Endodermal cell (in vitro differentiated cells): ENCODE measurements at places on chromosomes 2 and 18. TPM values are rescaled to one million over a fixed set of nuclear protein-coding genes. Genes with fewer than 3 reads are reported as not detected.
A peak's percentile ranks its signal among the peaks of the same experiment; 100 is the strongest.

- H3K4me1 ChIP-seq: no peaks in the 10 kb centered on the region
- H3K4me3 ChIP-seq: no peak overlapping the region
- no peaks in the 10 kb centered on the region for H3K27me3 ChIP-seq
- no peak for DNase-seq
- H3K36me3 ChIP-seq: no peaks in the 10 kb centered on the region
Measured at GRCh38 chr2:171505374-171505773, 16.9 kb upstream of the CYBRD1 start.

- H3K27me3 ChIP-seq: no peaks in the 10 kb centered on the region
- no peak overlapping the region for H3K4me3 ChIP-seq
- H3K36me3 ChIP-seq: no peaks in the 10 kb centered on the region
- H3K4me1 ChIP-seq: no peaks in the 10 kb centered on the region
- H3K27ac ChIP-seq: no peak overlapping the region
Measured at GRCh38 chr2:183072177-183072576, 6.4 kb upstream of the DUSP19 start.

GRCh38 chr2:207632575-207633493 lies 7.6 kb upstream of the METTL21A start:
- DNase-seq: no peak
- H3K4me1 ChIP-seq: no peaks in the 10 kb centered on the region
- H3K27ac ChIP-seq: no peak overlapping the region
- H3K27me3 ChIP-seq: no peaks in the 10 kb centered on the region
- H3K4me3 ChIP-seq: no peak overlapping the region
- H3K36me3 ChIP-seq: no peaks in the 10 kb centered on the region

DNA sequence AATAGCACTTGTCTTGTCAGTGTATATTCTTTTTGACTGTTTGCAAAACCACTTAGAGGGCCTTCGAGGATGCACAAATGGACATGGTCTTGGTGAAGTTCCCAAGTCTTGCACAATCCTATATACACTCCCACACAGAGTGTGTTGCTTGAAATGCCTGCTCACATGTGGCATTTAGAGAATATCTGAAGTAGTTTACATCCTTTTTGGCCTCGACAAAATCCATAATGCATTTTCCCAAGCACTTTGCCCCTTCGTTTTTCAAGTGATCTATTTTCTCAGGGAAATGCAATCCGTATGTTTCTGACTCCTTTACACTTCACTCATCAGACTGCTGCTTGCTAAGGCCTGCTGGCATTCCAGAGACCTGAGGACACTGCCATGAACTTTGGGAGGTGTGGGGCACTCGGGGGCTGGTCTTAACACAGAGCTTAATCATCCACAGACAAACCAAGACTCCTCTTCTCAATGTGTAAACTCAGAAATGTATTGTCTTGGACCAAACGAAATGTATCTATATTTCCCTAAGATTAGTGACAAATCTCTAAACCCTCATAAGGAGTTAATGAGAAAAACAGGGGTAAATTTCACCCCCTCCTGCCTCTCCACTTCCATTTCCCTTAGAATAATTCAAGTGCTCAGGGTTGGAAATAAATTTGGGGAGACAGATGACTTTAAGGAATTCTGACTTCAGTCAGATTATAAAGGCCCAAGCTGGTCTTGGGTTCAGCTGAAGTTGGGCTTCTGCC lies 219.3 kb upstream of the APCDD1 start:
- no peak for DNase-seq
- no peaks in the 10 kb centered on the region for H3K27me3 ChIP-seq
- no peaks in the 10 kb centered on the region for H3K4me1 ChIP-seq
- H3K36me3 ChIP-seq: no peaks in the 10 kb centered on the region
- H3K4me3 ChIP-seq: no peak overlapping the region

- peak; percentile 34 for DNase-seq
- no peaks in the 10 kb centered on the region for H3K27me3 ChIP-seq
- H3K4me1 ChIP-seq: no peaks in the 10 kb centered on the region
- H3K27ac ChIP-seq: no peak overlapping the region
- no peak overlapping the region for H3K4me3 ChIP-seq
Measured at GRCh38 chr2:3758906-3759305, 55.5 kb downstream of the DCDC2C start.

DNA sequence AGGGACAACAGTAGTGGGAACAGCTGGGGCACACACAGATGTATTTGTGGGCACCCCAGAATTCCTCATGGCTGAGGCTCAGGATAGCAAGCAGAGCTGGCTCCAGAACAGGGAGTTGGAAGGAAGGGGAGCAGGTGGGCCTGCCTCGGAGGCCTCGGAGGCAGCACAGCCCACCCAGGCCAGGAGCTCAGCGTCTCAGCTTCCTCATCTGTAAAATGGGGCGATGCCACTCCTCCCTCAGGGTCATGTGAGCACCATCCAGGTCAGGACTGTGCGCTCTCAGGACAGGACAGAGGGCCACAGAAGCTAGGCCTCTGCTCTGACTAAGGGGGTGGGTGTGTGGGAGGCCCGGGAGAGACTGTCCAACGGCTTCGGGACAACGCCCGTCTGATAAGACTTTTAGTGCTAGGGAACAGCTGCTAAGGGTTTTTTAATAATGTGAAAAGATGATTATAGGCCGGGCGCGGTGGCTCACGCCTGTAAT lies 106.2 kb downstream of the HDAC4 start:
- H3K4me1 ChIP-seq: peaks cover 18% of the 10 kb centered on the region
- H3K27me3 ChIP-seq: no peaks in the 10 kb centered on the region
- no peak overlapping the region for H3K27ac ChIP-seq
- no peaks in the 10 kb centered on the region for H3K36me3 ChIP-seq
- peak; percentile 26 for DNase-seq

GRCh38 chr2:196742685-196743084 lies 56.8 kb downstream of the GTF3C3 start:
- peaks cover 3% of the 10 kb centered on the region for H3K36me3 ChIP-seq
- H3K4me3 ChIP-seq: peak overlapping the region; percentile 51
- peak; percentile 50 for DNase-seq
- H3K27ac ChIP-seq: no peak overlapping the region
- peaks cover 10% of the 10 kb centered on the region for H3K4me1 ChIP-seq
- H3K27me3 ChIP-seq: no peaks in the 10 kb centered on the region

GRCh38 chr2:145654156-145654555 lies 1134.2 kb upstream of the ZEB2 start:
- no peaks in the 10 kb centered on the region for H3K36me3 ChIP-seq
- DNase-seq: no peak
- no peaks in the 10 kb centered on the region for H3K27me3 ChIP-seq
- H3K4me3 ChIP-seq: no peak overlapping the region
- no peaks in the 10 kb centered on the region for H3K4me1 ChIP-seq
- H3K27ac ChIP-seq: no peak overlapping the region

- DNase-seq: no peak
- no peak overlapping the region for H3K4me3 ChIP-seq
- no peaks in the 10 kb centered on the region for H3K27me3 ChIP-seq
- no peak overlapping the region for H3K27ac ChIP-seq
- H3K36me3 ChIP-seq: peaks cover 95% of the 10 kb centered on the region
Measured at GRCh38 chr2:127486247-127487058, 39.8 kb downstream of the IWS1 start.

DNA sequence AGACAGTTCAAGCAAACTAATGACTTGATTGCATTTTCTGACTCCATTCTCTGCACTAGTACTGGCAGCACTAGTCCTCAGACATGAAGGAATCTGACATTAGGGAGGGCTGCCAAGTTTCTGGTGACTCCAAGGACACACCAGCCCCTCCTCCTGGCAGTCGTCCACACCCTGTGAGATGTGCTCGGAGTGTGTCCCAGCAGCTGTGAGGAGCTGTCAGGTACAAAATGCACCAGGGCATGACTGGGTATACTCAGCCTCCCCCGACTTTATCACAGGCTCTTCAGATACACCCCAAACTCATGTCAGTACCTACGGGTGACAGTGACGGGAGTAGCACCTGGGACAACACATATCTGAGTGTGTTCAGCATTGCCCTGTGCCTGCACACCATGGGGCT lies 43.1 kb downstream of the EDAR start:
- H3K36me3 ChIP-seq: no peaks in the 10 kb centered on the region
- H3K27me3 ChIP-seq: no peaks in the 10 kb centered on the region

DNA sequence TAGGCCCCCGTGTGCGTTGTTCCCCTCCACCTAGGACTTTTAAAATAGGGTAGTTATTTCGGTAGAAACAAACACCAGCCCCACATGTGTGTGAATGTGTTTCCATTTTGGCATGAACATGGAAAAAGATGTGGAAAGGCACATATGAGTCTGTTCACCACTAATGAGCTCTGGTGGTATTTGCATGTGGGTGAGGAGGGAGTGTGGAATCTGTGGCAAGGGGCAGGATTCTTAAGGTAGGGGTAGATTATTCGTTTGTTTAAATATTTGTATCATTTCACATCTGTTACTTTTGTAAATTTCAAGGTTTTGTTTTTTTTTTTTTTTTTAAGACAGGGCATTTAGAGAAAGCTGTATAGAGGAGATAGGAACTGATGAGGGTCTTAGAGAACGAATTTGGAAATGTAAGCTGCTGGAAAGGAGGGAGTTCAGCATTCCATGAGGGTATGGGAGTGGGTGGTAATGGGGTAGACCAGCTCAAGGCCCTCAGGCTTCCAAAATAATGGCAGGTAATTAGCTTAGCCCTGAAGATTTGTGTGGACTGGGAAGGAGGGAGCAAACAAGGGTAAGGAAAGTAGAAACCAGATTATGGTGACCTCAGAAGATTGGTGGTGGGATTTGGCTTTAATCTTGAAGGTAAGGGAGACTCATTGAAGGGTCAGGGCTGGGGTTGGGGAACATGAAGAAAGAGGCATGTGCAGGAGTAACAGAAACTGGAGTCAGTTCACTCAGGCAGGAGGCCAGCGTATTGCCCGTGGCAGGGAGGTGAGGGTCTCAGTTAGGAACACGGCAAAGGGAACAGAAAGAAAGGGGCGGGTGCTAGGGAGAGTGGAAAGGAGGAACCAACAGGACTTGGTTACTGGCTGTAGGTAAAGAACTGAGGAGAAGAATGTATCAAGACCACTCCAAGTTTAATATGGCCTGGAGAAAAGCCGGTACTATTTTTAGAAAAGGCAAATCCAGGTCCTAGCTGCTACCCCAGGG lies 123.6 kb downstream of the PLB1 start:
- peaks cover 4% of the 10 kb centered on the region for H3K4me1 ChIP-seq
- H3K36me3 ChIP-seq: no peaks in the 10 kb centered on the region
- DNase-seq: no peak
- H3K27me3 ChIP-seq: no peaks in the 10 kb centered on the region

The STAMBP gene
- 32.5 to 42.4 TPM (median 40.5 TPM) in 3 replicates for total RNA-seq

The BMP10 gene
- total RNA-seq: not detected in 2 replicates

GRCh38 chr2:54233832-54234649 lies 22.0 kb downstream of the TSPYL6 start:
- H3K27me3 ChIP-seq: no peaks in the 10 kb centered on the region
- H3K27ac ChIP-seq: no peak overlapping the region
- no peak overlapping the region for H3K4me3 ChIP-seq
- H3K4me1 ChIP-seq: peaks cover 4% of the 10 kb centered on the region

DNA sequence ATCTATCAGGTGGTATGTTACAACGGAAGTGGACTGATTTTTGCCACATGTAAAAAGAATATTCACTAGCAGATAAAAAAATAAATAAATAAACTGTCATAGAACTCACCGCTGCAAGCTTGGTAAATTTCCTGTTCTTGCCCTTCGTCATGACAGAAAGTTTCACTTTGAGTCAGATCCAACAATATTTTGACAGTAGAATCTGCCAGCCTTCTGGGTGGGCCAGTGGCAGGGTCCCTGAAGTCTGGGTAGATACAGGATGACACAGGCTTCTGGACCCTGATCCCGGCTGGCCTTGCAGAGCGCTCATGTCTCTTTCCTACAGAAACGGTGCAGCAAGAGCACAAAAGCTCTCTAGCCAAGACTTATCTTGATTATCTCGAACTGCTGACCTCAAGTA lies 97.8 kb upstream of the PMAIP1 start:
- no peak overlapping the region for H3K4me3 ChIP-seq
- no peaks in the 10 kb centered on the region for H3K4me1 ChIP-seq

DNA sequence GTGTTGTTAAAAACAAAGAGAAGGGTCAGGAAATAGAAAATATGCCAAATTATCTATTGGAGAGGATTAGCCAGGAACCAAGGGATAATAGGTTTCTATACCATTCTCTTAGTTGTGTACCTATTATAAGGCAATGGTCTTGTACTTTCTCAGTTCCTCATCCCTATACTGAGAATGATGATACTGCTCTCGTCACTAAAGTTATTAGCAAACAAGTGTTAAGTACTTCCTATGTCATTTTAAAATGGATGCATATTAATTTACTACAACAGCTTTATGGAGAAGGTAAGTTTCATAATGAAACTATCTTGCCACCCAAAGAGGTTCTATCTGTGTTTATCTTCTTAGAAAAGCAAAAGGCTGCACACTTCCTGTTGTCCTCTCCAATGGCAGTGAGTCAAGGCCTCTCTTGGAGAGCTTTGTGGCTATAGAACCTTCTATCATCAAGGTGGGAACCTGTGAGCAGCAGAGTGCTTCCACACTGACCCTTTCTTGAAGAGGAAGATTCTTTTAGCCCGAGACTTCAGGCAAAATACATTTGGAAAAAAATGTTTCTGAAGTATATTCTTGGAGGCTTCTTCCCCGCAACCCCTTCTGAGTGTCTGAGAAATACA lies 460.7 kb upstream of the FANCL start:
- no peaks in the 10 kb centered on the region for H3K36me3 ChIP-seq
- peaks cover 3% of the 10 kb centered on the region for H3K4me1 ChIP-seq
- DNase-seq: no peak
- no peak overlapping the region for H3K4me3 ChIP-seq

DNA sequence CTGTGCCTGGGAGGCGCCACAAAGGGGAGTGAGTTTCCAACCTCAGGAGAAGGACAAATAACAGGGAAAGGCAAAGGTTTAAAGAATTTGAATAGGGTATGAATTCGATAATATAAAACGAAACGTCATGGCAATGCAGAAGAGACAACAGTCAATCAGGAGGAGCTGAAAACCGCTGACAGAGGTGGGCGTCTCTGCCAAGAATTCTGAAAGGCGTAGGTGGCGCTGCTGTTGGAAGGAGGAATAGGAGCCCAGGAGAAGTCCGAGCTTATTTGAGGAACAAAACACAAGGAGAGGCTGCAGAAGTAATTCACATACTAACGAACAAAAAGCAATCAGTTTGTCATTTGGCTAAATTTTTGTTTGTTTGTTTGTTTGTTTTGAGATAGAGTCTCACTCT lies 485.8 kb upstream of the POU3F3 start:
- H3K27me3 ChIP-seq: no peaks in the 10 kb centered on the region
- DNase-seq: no peak
- no peaks in the 10 kb centered on the region for H3K36me3 ChIP-seq
- H3K27ac ChIP-seq: no peak overlapping the region

- no peaks in the 10 kb centered on the region for H3K4me1 ChIP-seq
- H3K36me3 ChIP-seq: no peaks in the 10 kb centered on the region
- H3K27me3 ChIP-seq: no peaks in the 10 kb centered on the region
- H3K27ac ChIP-seq: no peak overlapping the region
Measured at GRCh38 chr18:73136134-73136533, 268.3 kb upstream of the NETO1 start.

DNA sequence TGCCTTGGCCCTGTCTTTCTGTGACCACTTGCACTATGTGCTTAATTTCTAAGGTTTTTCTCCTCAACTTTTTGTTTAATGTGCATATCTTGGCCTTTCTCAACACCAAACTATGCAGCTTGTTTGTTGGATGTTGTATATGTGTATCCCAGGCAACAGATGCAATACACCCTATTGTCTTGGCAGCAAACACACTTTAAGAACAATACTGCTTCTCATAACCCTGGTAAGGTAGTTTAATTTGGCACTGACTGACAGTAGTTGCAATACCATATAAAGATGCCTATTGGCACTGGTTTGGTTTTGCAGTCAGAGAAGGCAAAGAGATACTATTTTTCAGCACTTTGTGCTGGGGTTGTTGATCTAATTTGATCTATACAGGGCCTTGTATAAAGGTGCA lies 360.7 kb upstream of the CWC22 start:
- no peaks in the 10 kb centered on the region for H3K36me3 ChIP-seq
- H3K27me3 ChIP-seq: no peaks in the 10 kb centered on the region
- DNase-seq: no peak
- H3K4me1 ChIP-seq: no peaks in the 10 kb centered on the region
- H3K4me3 ChIP-seq: no peak overlapping the region
